ENCODE measurements at places on chromosomes 13 and 19.

DNA sequence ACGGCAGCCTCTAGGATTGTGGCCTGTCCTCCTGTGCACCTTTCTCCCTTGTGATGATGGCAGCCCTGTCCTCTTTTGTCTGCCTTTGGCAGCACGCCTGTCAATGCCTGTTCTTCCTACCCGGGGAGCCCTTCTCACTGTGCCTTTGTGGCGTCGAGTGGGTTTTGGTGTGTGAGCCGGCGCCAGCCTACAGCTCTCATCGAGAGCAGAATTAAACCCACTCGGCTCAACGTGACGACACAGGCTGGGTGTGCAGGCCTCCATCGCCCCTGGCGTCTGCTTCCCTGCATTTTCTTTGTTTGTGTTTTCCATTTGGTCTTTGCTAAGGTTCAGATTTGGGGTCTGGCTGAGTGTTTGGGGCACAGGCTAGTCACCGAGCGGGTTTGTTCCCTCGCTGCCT is 34.4 kb downstream of the AP1M1 start:
- DNase-seq = no peak

DNA sequence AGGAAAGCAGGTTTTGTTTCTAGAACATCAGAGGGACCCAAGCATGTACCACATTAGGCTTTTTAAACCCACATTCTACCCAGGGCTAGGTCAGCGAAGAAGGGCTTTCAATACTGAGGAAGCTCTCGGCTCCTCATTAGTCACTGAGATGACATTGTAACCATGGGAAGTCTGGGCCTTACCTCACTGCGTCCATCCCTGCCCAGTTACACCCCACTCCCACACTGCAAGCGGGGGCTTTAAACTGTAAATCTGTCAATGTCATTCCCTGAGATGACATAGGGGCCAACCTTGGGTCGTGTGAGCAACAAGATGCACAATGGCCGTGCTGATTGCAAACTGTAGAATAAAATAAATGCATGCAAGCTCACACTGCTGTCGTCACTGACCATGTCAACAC is 21.7 kb upstream of the TFDP1 start:
- no peak for DNase-seq

- peak; percentile 54 for DNase-seq
Measured at GRCh38 chr13:93859716-93860115, 619.8 kb downstream of the DCT start.

DNA sequence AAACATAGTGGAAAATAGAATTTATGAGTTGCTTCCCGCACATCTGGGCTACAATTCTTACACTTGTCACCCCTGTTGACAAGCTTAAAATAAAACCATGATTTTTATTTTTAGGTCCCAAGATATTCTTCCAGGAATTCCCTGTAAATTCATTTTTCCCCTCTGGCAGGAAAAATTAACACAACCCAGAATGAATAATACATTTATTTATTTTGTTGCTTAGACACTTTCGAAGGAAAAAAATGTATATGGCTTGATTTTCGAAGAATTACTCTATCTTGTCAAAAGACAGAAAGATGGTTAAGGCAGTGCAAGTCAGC is 74.4 kb downstream of the LHFPL6 start:
- DNase-seq = no peak
